ENCODE measurements at places on chromosomes 6 and 20.

DNA sequence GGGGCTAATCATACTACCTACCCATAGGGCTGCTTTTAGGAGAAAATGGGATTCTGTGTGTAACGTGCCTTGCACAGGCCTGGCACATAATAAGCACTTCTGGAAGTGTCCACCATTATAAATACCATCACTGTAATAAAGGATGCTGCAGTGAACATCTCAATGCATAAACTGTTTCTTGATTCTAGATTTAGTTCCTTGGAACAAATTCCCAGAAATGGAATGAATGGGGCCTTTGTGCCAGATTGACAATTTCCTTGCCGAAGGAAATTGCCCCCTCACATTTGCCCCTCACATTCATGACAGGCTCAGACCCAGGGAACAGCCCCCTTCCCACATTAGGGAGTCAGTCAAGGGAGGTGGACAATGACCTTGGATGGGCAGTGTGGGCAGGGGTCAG lies 29.2 kb downstream of the BPIFB4 start:
- DNase-seq, result no peak

- no peak for DNase-seq
These were observed 754 bp downstream of the YWHAB start for GRCh38 chr20:44886266-44886651.

- DNase-seq, result no peak
These were observed 1.7 kb downstream of the CGA start for GRCh38 chr6:87093199-87093598.

GRCh38 chr6:2563635-2564034 lies 187.1 kb downstream of the MYLK4 start:
- no peak for DNase-seq

DNA sequence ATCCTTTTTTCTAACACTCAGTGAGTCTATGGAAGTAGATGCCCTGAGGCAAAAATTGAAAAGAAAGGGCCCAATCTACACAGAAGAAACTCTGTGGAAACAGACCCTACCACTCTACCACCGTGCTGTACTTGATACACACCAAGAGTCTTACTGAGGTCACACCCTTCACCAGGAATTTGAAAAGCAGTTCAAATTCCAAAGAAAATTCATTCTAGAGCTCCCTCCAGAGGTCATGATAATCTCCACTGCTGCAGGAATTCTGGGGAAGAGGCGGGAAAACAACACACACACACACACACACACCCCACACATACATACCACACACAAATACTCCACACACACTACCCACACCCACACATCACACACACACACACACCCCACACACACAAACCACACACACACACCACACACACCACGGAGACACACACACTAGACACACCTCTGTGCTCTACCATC lies 336.8 kb downstream of the HDGFL1 start:
- no peak for DNase-seq

- DNase-seq, result no peak
These were observed 350.5 kb downstream of the ZFAND3 start for GRCh38 chr6:38169977-38170526.

DNA sequence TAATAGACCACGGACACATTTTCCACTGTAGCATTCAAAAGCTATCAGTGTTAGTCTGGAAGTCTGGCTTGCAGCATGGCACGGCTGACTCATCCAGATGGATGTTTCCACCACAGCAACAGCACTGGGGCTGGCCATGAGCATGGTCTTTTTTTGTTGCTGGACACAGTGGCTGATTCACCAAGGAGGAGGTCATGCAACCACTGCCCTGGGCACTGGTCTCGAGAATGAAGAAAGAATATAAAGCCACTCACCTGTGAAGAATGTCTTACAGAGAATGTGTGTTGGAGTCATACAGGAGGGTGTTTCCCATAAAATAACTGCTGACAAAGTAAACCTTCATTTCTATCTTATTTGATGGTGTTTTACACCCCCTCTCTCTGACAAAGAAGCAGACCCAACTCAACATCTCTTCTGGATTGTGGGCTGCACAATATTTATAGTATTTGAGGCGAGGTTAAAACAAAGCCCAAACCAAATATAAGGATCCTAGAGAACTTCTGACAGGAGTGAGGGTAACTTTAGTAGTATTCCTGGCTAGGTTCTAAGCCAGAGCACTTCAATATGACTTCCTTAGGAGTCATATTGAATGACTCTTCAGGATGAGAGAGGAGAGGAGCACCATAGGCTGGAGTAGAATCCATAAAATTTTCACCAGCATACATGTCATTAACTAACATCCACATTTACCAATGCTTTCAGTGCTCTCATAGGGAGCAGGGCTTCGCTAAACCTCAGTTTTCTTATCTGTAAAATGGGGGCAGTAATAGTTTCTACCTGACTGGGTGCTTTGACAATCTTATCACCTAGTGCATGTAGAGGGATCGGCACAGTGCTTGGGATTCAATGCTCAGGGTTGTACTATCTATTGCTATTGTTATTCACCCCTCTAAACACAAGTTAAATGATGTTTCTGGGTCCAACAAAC lies 121.4 kb downstream of the KIF13A start:
- DNase-seq, result no peak

- no peak for DNase-seq
These were observed 1.2 kb downstream of the ECI2 start for GRCh38 chr6:4133941-4134838.

DNA sequence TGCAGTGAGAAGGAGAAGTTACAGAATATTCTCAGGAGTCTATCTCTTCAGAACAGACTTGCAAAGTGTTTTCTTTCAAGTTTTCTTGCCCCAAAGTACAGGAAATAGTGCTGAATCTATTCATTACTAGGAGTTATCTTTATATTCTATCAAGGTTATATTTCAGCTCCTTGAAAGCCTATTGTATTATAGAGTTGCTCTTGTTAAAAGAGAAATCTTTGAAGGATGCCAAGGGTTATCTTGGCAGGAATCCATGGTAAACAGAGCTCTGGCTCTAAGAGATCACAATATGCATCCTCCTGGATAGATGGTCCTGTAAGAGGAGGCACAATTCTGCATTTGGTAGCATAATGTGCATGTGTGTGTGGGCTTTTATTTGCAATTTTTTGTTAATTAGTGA lies 21.2 kb upstream of the SNRPB2 start:
- no peak for DNase-seq

DNA sequence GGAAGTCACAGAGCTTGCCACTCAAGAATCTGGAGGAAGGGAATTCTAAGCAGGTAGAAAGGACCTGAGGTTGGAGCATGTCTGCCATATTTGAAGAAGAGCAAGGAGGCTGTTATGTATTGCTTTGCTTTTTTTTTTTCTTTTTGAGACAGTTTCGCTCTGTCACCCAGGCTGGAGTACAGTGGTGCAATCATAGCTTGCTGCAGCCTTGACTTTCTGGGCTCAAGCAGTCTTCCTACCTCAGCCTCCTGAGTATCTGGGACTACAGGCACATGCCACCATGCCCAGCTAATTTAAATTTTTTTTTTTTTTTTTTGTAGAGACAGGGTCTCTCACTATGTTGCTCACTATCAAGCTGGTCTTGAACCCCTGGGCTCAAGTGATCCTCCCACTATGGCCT lies 40.8 kb downstream of the ORC3 start:
- DNase-seq, result no peak

DNA sequence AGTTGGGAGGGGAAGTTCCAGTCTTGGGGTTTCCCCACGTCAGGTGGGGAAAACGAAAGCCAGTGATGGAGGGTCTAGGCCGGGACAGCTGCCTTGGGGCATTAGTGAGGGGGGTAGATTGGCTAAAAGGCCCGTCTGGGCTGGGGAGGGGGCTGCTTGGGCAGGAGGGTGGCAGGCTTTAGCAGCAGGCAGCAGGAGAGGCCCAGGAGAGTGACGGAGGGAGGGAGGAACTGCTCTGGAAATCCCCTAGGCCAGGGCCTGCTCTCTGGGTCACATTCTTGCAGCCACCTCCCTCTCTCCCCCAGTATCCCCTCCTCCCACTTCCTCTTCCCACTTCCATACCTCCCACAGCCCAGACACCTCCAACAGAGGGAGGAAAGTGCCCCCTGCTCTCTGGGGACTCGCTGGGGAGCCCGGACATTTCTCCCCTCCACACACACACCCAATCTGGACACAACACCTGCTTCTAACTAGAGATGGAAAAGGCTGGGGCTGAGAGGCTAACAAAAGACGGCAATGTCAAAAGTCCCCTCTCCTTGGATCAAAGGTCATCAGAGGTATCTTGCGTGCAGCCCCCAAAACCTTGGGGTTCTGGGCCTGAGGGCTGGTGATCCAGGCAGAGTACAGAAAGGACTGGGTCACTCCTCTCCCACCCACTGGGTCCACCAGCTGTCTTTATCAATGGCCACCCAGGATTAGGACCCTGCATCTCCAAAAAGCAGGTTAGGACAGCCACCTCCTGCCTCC lies 1.8 kb downstream of the NFKBIE start:
- DNase-seq, result no peak

- no peak for DNase-seq
These were observed 6.1 kb downstream of the RBM39 start for GRCh38 chr20:35735826-35736470.

GRCh38 chr20:13102694-13103093 lies 93.9 kb downstream of the SPTLC3 start:
- DNase-seq, result no peak

- no peak for DNase-seq
These were observed 519.2 kb downstream of the UTRN start for GRCh38 chr6:144804246-144804790.

GRCh38 chr6:7911345-7911725 lies 747 bp upstream of the TXNDC5 start:
- no peak for DNase-seq

GRCh38 chr6:25498505-25498904 lies 153.5 kb upstream of the SCGN start:
- DNase-seq, result no peak

DNA sequence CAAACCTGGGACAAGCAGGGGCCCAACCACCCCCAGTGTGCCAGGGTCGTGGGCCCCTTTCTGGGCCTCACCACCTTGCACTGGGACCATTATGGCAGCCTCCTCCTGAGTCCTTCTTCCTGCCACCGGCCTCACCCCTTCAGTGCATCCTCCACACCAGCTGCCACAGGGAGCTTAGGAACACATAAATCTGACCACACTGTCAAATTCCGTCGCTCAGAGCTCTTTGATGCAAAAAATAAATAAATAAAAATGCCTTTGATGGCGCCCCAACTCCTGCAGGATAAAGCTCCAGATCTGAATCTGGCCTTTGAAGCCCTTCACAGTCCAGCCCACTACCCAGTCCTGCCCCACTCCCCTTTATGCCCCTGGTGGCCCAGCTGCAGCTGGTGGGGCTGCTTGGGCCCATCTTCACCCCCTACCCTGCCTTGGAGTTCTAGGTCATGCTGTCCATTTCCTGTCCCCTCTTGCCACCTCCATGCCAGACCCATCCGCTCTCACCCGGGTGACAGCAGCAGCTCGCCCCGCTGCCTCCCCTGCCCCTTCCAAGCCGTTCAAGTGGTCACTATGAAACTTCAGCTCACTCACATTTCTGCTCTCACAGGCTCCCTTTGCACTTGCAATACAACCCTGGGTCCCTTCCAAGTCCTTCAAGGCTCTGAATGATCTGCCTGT lies 16.0 kb downstream of the MYH7B start:
- no peak for DNase-seq

- no peak for DNase-seq
These were observed 66.9 kb upstream of the SMIM28 start for GRCh38 chr6:138310821-138311220.

GRCh38 chr6:134105940-134106339 lies 53.5 kb upstream of the SLC2A12 start:
- DNase-seq, result no peak

DNA sequence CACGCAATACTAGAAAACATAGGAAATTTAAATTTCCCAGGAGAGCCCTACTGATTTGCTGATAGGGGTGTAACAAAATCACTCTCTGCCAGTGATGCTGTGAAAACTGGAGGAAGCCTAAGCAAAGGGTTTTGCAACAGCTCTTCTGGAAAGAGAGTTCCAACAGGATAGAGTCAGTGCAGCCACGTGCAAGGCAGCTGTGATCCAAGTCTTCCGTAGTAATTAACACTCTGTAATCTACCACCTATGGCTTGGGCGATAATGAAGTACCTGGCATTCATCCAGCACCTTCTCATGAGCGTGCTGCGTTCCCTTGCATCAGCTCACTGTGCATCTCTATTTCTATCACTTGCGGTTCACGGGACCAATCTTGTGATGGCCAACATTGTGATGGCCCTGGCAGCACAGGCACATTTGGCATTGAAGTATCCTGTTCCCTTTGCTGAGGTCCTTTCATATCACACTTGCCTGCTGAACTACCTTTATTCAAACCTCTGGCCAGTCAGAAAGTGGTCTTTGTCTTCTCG lies 48.2 kb downstream of the IRF4 start:
- no peak for DNase-seq

GRCh38 chr20:62437927-62438326 lies 10.6 kb upstream of the RBBP8NL start:
- no peak for DNase-seq

- DNase-seq, result no peak
These were observed 2.7 kb upstream of the PHF10 start for GRCh38 chr6:169726963-169727362.

- no peak for DNase-seq
These were observed 182.5 kb upstream of the PDE10A start for GRCh38 chr6:165845493-165845892.
